ENCODE measurements at places on chromosomes 5 and 9.

DNA sequence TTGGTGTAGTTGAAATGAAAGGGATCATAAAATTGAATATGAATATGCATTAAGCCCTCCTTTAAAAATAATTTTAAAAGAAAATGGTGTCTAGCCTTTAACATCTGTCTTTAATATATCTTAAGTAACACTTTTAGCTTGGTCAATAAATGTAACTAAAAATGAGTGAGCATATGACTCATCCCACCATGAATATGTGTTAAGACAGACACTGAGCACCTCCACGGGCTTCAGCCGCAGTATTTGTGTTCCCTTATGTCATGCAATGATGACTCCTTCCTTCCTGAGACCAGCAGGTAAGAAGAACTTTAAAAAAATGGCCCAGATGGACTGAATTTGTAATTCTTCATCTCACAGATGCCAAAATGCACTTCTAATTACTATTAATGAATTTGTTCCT lies 563.2 kb downstream of the NR2F1-AS1 start:
- DNase-seq = no peak

- DNase-seq = no peak
These were observed 107.6 kb downstream of the PLPP1 start for GRCh38 chr5:55427157-55427556.

DNA sequence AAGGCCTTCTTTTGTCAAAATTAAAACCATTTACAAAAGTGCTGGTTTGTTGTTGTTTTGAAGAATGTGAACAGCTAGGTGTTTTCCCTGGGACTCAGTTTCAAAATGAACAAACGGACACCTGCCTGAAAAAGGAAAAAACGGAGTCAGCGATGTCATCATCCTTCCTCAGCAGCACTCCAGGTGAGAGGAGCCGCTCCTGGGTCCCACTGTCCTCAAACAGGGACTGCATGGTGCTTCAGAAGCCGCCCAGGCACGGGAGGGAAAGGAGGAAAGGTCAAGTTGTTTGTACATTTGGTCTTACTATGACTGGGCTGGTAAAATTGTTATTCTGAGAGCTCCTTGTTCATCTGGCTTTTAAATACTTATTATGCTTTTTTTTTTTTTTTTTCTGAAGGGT lies 69.0 kb upstream of the ZSWIM6 start:
- DNase-seq = no peak

DNA sequence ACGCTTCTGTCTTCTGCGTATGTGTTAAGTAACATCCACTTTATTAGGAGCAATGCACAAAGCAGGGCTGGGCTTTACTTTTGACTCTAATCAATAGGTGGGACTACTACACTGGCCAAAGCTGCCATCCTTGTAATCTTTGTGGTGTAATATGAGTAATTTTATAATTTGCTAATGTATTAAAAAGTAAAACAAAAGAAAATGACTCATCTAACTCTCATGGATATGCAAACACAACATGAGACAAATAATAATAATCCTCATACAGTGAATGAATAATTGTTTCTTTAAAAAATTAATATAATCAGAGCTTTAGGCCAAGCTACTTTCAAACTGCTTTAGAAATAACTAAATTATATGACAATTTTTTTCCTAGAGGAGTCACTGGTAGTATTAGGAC lies 90.7 kb downstream of the NR3C1 start:
- DNase-seq = no peak

- DNase-seq = no peak
These were observed 24.7 kb downstream of the ARL15 start for GRCh38 chr5:54285686-54286085.

DNA sequence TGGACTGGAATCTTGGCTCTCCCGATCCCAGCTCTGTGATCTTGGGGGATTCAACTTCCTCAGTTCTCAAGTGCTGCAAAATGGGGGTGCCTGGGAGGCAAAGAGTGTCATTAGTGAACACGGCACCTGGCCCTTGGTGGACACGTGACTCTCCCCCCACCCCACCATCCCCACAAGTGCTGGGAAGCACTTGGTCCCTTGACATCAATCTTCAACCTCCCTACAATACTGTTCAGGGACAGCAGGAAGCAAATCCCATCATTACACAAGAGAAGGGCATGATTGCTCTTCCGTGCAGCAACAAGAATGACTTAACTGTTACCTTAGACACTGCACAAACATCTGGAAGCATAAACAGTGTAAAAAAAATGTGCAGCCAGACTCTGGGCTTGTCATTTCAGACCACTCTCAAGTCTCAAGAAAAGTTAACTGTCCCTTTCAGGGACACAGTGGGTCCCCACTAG lies 61.4 kb downstream of the PSMB7 start:
- DNase-seq = peak; percentile 13

DNA sequence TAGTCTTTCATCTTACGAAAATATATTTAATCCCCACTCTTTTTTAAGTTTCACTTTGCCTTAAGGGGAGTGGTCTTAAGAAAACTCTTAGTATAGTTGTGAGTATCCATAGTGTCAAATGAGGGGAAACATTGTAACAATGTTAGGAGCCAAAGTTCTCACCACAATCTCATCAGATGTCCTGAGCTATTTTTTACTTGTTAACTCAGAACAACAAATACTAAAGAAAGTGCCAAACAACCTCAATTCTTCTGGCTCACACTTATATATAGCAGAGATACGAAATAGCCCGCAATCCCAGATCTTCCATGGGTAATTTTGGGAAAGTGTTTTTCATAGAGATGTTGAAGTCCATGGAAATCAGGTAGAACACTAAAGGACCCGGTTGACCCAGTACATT lies 194.0 kb upstream of the DMRT1 start:
- DNase-seq = no peak

GRCh38 chr5:73300337-73301207 lies 127.6 kb downstream of the TMEM174 start:
- DNase-seq = no peak

- DNase-seq = no peak
These were observed 4.7 kb upstream of the ZNF131 start for GRCh38 chr5:43115968-43116367.

GRCh38 chr5:2199697-2200096 lies 317.0 kb upstream of the IRX4 start:
- no peak for DNase-seq

- no peak for DNase-seq
These were observed 102.0 kb upstream of the FSTL4 start for GRCh38 chr5:133714161-133714915.

DNA sequence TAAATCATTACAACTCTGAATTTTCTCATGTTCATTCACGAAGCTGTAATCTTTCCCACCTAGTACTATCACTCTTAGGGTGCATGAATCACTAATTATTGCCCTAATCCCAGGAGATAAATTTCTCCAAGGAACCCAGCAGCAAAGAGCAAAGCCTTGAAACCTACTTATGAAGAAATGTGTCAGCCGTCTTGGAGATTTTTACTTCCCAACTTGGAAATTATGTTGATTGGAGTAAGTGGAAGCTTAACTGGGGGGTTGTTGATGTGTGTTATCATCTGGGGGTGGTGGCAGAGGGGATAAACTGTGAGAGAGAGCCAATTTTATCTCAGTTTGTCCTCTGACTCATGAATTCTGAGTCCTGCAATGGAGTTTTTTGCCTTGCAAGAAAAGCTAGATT lies 440.5 kb upstream of the WWC1 start:
- DNase-seq = no peak

- no peak for DNase-seq
These were observed 21.0 kb downstream of the LSM11 start for GRCh38 chr5:157764531-157764930.

GRCh38 chr9:131562032-131562959 lies 17.0 kb downstream of the PRRT1B start:
- DNase-seq = no peak

DNA sequence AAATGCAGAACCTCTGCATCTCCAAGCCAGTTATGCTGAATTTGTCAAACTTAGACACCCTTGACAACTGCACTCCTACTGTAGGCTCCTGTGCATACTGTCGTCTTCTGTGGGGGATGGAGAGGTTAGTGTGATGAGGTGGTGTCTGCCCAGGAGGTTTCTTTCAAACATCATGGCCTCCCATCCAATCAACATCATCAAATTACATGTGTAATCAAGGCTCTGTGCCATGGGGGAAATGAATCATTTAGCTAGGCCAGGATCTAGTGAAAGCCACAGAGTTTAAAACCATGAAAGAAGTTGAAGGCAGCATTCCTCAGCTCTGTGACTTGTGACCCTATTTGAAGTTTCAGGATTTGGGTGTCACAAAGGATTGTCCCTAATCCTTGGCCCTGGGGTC lies 240.6 kb downstream of the MARCHF11 start:
- no peak for DNase-seq

GRCh38 chr5:139579-140442 lies 47.8 kb downstream of the PLEKHG4B start:
- no peak for DNase-seq

- DNase-seq = no peak
These were observed 64.7 kb downstream of the WWC1 start for GRCh38 chr5:168356171-168356570.

DNA sequence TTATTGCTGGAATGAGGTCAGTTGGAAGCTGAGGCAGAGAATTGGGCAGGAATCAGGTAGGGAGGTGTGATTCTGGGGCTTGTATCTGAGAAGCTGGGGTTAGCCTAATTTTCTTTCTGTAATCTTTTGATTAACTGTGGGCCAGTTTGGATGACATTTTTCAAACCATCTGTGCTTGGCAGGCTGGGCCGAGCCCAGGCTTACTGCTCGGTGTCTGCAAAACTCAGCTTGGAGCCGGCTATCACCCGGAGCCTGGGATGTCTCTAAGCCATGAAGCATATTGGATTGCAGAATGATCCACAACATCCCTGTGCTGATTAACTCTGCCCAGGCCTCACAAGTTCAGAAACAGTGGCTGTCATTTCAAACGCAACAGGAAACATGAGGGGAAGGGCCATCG lies 26.5 kb downstream of the KCNMB1 start:
- DNase-seq = no peak

- no peak for DNase-seq
These were observed 310.0 kb downstream of the ASTN2 start for GRCh38 chr9:117104716-117105495.

GRCh38 chr5:78671609-78672008 lies 23.0 kb upstream of the LHFPL2 start:
- DNase-seq = no peak

DNA sequence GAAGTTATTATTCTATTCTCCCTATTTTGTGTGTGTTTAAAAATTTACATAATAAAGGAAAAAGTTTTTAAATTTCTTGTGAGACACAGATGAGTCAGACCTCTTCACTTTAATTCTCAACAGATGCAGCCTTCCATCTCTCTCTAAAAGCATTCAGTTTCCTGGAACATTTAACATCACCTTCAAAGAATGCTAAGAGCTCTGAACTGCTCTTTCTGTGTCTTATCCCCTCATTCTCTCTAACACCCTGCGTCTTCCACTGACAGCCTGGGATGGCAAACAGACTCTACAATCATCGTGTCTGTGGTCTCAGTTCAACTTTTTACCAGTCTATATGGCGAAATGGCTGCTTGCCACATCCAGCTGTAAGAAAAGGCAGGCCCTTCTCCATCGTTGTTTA lies 173.0 kb downstream of the HINT1 start:
- DNase-seq = no peak

DNA sequence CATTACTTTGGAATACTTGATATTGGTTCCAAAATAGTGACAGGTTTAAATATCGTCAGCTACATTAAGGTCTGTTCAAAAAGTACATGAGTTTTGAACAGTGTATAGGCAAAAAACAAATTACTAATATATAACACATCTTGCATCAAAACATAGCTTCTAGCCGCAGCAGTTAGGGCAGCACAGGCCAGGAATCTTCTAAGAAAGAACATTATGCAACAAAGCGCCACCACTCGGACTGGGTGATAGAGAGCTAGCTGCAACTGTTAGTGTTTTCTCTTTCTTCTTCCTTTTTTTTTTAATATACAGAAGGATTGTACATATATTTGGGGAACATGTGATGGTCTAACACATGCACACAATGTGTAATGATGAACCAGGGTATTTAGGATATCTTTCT lies 504.5 kb downstream of the NR2F1-AS1 start:
- DNase-seq = no peak

- DNase-seq = no peak
These were observed 137.6 kb downstream of the MRPL36 start for GRCh38 chr5:1661831-1662558.

DNA sequence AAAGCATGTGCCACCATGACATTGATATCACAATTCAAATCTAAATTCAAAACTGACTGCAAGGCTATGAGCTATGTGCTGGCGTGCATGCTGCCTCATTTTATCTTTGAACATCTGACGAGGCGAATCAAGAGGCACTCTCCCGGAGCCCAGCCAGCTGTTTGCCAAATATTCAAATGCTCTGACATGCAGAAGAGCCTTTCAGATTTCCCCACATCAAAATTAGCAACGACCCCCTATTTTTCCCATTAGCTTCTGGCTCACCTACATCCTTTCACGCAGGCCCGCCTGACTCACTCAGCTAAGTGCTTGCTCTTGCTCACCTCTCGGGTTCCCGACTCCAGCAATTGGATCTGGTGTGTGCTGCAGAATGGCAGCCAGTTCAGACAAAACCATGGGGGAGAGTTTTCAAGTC lies 159.0 kb downstream of the NR2F1-AS1 start:
- DNase-seq = no peak

GRCh38 chr5:82833277-82833676 lies 243.9 kb downstream of the TMEM167A start:
- no peak for DNase-seq

GRCh38 chr5:68441309-68442073 lies 225.9 kb downstream of the PIK3R1 start:
- no peak for DNase-seq

DNA sequence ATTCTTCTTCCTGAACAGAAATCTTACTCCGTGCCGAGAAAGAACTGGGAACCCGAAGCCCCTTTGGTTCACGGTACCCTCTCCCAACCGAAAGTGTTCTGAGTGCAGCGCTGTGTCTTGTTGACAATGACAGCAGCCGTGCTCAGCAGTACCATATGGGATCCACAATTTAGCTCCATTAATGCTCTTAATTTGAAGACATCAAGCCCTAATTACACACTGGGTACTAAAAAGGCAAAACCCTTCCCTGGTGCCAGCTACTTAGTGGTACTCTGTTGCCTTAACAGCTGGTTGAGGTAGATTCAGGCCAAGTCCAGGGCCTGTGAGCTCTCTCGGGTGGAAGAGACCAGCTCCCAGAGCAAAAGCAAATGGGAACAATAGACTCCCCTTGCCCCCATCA lies 24.5 kb downstream of the DDX31 start:
- DNase-seq = no peak

GRCh38 chr5:31993165-31993961 lies 180.8 kb downstream of the GOLPH3 start:
- DNase-seq = no peak

DNA sequence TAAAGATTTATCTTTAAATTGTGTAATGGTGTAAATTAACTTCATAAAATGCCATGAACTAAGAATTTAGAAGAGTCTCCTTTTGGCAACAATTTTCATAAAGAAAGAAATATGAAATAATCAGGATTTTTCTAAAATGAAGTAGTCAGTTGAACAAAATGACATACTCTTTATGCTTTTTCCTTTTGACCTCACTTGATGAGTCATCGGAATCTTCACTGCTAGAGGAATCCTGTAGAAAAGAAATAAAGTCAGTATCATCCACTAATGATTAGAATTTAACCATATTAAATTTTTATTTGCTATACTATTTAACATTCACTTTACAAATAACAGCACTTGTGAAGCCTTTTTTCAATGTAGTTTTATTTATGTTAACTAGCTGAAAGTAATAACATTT lies 26.1 kb downstream of the CHD1 start:
- no peak for DNase-seq

- peak; percentile 71 for DNase-seq
These were observed 3.4 kb downstream of the PBX3 start for GRCh38 chr9:125750627-125751011.

- DNase-seq = no peak
These were observed 8.7 kb upstream of the GFI1B start for GRCh38 chr9:132969783-132970182.

- no peak for DNase-seq
These were observed 175.5 kb upstream of the KLF4 start for GRCh38 chr9:107665057-107665456.
